ENCODE measurements at places on chromosomes 3 and 15.

DNA sequence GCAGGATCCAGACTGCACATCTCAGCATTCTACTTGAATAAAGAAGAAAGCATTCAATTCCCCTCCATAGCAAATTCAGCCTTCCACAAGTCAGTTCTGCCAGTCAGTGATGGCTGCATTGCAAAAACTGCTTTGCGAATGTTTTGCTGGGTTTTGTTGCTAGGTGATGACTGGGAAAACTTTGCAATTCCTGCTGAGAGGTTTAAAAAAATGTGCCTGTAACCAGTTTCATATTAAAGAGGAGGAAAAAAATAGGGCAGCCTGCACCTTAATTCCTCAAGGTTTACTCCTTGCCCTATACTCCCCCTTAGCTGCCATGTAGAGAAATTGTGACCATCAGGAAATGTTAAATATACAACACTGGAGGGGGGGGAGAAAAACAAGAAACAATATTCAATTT is 225.6 kb upstream of the ATP11B start:
- DNase-seq = peak; percentile 12

- no peak for DNase-seq
Measured at GRCh38 chr3:72855001-72855400, 6.8 kb upstream of the SHQ1 start.

DNA sequence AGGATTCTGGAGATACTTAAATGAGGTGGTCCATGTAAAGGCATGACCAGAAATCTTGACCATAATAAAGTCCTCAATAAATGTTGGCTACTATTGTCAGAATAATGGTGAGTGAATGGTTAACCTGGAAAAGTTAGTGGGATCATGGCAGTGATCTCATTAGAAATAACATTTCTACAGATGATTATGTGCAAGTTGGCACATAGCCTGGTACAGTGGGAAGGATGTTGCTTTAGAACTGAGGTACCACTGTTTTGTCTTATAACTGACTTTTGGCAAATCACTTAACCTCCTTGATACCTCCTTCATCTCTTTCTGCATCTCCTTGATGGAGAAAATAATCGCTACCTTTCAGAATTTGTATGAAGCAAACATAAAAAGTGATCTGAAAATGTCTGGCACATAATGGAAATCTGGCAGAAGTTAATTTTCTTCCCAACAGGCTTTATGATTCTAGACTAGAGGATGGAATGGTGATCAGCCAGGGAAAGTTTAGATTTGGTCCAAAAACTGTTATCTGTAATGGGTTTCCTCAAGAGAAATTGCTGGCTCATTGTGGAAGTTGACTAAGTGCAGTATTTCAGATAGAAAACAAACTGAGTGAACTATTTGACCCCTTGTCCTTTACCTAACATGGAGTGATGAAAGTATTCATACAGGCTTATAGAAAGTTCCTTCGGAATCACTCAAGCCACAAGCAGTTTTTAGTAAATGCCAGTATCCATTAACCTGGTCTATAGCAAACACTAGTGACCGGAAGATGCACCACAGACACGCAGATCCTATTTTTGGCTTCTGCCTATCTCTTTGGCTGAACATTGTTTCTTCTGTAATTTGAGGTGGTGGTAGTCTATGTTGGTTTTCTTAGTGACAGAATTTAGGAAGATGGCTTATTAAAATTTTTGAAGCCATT is 449.6 kb upstream of the TGFBR2 start:
- DNase-seq = peak; percentile 44

- DNase-seq = peak; percentile 69
Measured at GRCh38 chr3:159273608-159274007, 471.8 kb downstream of the MFSD1 start.

DNA sequence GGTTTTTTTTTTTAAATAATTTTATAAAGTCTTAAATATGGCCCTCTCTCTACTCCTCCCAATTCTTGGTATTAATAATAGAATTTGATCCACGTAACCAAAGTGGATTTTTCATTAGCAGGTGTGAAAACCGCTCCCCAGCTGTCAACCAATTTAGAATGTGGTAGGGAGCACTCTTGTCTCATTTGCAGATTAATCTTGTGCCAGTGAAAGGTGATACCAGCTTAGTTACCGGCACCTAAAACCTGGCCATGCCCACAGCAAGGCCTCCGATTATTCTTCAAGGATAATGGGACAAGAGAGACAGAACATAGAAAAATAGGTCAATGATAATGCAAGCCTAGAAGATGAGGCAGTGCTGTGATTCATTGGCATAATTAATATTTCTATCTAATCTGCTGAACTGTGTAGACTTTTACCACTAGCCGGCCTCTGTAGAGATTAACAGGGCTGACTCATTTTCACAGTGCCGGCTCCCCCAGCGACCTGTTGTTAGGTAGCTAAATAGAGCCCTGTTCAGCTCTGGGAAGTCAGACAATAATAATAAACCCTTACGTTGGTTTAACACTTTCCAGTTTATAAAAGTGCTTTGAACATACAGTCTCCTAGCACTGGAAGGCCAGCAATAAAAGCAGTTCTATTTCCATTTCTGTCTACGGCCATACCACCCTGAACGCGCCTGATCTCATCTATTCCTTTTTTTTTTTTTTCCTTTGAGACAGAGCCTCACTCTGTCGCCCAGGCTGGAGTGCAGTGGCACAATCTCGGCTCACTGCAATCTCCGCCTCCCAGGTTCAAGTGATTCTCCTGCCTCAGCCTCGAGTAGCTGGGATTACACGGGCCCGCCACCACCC is 102.9 kb downstream of the SHQ1 start:
- DNase-seq = peak; percentile 34

DNA sequence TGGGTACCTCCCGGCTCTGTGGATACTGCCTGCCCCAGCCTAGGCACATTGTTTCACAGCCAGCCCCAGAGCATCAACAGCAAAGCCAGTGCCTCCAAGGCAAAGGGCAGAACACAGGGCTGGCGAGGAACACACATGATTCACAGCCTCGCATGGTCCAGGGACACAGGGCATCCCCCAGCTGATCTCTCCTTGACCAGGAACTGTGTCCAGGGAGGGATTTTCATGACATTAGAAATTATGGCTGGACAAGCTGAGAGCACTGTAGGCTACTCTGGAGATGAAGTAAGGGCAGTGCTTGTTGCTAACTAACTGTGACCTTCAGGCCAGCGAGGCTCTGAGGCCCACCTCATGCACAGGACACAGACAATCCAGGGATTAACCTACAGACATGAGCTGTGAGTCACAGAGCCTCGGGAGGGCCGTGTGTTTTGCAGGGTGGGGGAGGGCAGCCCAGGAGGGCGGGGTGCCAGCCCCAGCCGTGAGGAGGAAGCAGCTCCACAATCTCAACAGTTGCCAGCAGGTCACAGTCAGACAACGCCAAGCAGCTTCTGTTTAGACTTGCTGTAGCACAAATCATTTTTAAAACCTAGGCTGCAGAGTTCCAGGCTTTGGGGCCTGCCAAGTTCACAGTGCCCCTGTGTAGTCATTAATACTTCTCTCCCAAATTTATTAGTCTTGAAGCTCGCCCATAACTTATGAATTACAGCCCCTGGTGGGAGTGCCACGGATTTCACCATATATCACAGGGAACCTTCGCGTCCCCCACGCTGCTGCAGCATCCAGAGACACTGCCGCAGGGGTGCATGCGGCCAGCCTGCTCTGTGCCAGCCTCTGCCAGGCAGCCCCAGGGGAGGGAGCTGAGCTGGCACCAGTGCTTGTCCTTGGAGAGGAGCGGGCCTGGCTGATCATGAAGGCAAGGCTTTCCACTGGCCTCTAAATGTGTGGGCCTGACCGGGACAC is 114.7 kb downstream of the ETFA start:
- peak; percentile 85 for DNase-seq

- DNase-seq = no peak
Measured at GRCh38 chr3:178202194-178202593, 334.0 kb upstream of the KCNMB2 start.

GRCh38 chr3:123246866-123247265 is 45.1 kb downstream of the SEC22A start:
- no peak for DNase-seq

DNA sequence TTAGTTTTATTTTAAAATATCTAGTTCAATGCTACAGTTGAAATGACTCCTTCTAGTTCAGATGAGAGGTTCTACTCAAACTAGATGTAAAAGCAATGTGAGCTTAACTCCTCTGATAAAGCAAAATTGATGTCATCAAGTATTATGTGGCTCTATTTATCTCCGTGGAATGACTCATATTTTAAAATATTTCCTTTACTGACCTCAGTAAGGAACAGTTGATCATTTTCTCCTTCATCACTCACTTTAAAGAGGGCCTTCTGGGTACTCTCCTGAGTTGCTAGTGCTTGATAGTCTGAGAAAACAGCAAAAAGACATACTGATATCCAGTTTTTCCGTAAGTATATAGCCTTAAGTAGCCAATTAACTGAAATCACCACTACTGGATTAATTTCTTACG is 1099.3 kb downstream of the ROBO2 start:
- peak; percentile 83 for DNase-seq

- DNase-seq = no peak
Measured at GRCh38 chr3:53145713-53146080, 15.3 kb upstream of the PRKCD start.

- no peak for DNase-seq
Measured at GRCh38 chr15:37014566-37014965, 85.8 kb downstream of the MEIS2 start.

- DNase-seq = no peak
Measured at GRCh38 chr3:196012941-196013476, 68.9 kb downstream of the TFRC start.

GRCh38 chr3:132872711-132873110 is 150.5 kb upstream of the NPHP3 start:
- no peak for DNase-seq

- DNase-seq = no peak
Measured at GRCh38 chr3:87361271-87361670, 84.9 kb upstream of the POU1F1 start.

GRCh38 chr15:41727143-41727542 is 47.1 kb upstream of the MAPKBP1 start:
- peak; percentile 74 for DNase-seq

GRCh38 chr3:133532951-133533350 is 40.5 kb upstream of the CDV3 start:
- peak; percentile 54 for DNase-seq

DNA sequence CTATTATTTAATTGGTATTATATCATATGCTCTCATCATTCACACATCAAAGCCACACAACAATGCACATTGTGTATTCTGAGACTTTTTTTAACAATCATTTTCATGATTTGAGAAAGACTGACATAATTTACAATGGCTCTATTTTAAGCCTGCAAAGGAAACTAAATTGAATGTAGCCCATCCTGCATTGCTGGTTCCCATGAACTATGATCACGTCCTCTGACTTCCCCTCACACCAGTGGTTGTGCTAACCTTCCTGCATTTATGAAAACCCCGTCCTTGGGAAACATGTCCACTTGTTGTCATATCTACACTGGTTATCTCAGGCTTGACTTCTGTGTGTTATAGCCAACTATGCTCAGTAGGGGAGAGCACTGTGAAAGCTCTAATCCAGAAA is 546.2 kb downstream of the MECOM start:
- no peak for DNase-seq

GRCh38 chr3:178041931-178042330 is 494.3 kb upstream of the KCNMB2 start:
- no peak for DNase-seq

DNA sequence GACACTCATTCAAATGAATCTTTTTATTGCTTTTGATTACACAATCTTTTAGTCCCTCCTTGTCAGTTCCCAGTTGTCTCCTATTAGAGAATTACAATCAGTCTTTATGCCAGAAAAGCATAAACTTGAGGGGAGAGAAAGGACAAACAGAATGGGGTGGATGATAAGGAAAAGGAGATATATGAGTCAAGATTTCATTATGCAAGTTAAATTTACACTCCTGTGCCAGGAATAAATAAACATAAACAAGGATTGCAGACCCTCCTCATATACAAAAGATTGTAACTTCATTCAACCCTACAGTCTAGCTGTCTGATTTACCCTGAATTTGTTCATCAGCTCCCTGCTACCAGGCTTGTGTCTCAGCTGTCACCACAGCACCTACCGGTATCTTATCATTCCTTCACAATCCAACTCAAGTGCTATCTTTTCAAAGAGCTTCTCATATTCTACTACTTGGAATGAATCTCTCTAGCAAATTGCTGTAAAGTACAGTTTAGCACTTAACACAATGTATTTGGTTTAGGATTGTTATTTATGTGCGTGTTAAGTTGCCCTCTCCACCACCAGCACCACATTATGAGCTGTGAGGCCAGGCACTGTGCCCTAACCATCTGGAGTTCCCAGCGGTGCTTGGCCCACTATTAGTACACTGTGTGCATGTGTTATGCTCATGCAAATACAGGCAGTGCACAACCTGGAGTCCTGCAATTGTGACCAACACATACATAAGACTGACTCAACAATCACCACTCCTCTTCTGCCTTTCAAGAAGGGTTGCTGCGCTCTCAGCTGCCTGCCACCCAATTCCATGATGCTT is 504.1 kb downstream of the TBL1XR1 start:
- no peak for DNase-seq

DNA sequence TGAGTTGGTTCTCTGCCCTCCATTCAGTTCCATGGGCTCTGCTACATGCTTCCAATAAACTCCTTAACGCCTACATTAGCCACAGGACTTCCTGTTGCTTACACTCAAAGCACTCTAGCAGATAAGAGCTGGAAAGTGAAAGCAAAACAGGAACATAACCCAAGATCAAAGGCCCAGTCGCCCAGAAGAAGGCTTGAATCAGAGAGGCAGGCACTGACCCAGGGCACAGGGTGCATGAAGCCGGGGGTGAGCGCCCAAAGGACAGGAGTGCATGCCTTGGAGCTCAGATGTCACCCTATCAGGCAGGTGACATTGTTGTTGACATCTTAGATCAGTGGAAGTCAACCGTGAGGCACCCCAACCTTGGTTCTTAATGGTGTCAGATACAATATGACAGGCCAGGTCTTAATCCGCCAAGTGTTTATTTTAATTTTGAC is 235.1 kb downstream of the UACA start:
- peak; percentile 79 for DNase-seq

GRCh38 chr3:88282528-88283241 is 132.9 kb downstream of the C3orf38 start:
- peak; percentile 9 for DNase-seq

GRCh38 chr3:124758851-124759635 is 28.8 kb downstream of the UMPS start:
- no peak for DNase-seq

DNA sequence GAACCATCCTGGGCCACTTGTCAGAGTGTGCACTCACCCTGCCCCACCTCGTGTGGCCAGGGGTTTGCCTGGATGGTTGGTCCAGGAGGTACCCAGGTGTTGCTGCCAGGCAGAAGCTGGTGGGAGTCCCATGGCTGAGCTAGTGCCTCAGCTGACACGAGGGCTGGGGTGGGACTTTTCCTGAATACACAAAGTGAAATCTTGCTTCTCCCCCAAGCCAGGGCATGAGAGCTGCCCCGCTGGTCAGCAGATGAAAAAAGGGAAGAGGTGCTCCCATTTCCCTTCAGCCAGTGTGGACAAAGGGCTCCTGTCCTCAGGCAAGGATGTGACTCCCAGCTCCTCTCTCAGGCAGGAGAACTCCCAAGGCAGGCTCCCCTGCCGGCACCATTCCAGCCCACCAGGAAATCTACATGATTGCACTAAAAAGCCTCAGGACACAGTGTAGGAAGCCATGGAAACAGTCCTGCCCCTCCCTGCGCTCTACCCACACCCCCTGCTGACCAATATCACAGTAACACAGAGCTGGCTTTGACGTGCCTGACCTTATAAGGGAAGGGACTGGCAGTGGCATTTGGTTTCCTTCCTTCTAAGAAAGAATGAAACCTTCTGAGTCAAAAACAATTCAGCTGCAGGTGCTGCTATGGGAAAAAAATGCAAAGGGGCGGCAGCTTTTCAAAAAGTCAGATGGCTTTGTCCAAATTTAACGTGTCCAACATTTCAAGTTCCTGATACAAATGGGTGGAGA is 33.9 kb downstream of the MYO5C start:
- DNase-seq = peak; percentile 81

- DNase-seq = peak; percentile 1
Measured at GRCh38 chr3:154701055-154701454, 271.1 kb upstream of the GPR149 start.

All from choroid plexus epithelial cell (primary cell).